ENCODE measurements at places on chromosomes 1 and 21. TPM values are rescaled to one million over a fixed set of nuclear protein-coding genes. Genes with fewer than 3 reads are reported as not detected.

PLA2G2A gene
- 0.42 TPM for total RNA-seq

CD53 gene
- total RNA-seq: 3.2 TPM

ASH1L gene
- total RNA-seq: 21.2 TPM

KRTCAP2 gene
- 91.8 TPM for total RNA-seq

GCSAML gene
- total RNA-seq: 0.31 TPM

Data from pancreas (tissue), 10 donors.